ENCODE measurements at places on chromosomes 12 and 14.

DNA sequence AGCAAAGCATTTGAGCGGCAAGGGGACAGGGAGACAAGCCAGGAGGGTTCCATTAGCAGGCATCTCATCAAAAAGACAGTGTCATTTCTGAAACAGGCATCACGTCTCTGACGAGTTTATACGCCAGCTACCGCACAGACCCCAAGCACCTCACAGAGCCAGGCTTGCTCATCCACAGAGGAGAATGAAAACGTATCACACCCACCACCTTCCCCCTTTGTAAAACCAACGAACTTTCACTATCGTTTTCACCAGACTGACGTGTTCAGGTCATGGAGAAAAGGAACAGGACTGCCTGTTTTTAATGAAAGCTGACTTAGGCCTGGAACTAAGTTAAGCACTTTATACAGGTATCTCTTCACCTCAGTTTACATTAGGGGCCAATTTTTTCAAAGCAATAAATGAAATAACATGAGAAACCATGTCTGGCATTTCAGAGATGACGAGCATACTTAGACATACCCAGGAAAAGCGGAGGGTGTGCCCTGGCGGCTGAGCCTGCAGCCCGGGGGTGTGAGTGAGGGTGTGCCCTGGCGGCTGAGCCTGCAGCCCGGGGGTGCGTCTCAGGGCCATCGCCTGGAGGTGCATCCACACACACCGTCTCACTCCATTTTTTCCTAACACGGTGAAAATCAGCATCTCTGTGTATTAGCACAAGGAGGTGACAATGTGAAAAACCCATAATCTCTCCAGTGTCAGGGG lies 41.9 kb downstream of the STX2 start:
- DNase-seq = peak; percentile 17

GRCh38 chr12:112401903-112402498 lies 7.4 kb downstream of the RPL6 start:
- no peak for DNase-seq

- no peak for DNase-seq
Observed at GRCh38 chr12:132734206-132734605, 23.6 kb downstream of the PGAM5 start.

DNA sequence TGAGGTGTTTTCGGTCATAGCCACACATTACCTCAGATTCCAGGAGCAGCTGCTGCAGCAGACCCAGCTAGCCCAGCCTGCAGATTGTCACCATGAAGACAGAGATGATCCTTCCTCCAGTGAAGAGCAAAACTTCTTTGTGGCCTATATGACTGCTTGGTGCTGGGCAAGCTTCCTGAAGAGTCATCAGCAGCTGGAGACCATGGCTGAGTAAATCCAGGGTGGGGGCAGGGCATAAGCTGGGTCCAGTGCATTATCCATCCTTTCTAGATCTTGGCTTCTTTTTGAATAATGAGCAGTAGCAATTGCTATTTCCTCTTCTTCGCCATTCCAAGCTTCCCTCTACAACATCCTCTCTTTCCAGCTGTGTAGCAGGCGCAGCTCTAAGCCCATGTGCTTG lies 373.1 kb upstream of the DDHD1 start:
- DNase-seq = no peak

GRCh38 chr12:45234139-45234865 lies 18.4 kb downstream of the ANO6 start:
- no peak for DNase-seq

GRCh38 chr14:98593361-98593761 lies 678.6 kb downstream of the BCL11B start:
- DNase-seq = no peak

- DNase-seq = no peak
Observed at GRCh38 chr12:31591380-31591901, 505 bp upstream of the DENND5B start.

DNA sequence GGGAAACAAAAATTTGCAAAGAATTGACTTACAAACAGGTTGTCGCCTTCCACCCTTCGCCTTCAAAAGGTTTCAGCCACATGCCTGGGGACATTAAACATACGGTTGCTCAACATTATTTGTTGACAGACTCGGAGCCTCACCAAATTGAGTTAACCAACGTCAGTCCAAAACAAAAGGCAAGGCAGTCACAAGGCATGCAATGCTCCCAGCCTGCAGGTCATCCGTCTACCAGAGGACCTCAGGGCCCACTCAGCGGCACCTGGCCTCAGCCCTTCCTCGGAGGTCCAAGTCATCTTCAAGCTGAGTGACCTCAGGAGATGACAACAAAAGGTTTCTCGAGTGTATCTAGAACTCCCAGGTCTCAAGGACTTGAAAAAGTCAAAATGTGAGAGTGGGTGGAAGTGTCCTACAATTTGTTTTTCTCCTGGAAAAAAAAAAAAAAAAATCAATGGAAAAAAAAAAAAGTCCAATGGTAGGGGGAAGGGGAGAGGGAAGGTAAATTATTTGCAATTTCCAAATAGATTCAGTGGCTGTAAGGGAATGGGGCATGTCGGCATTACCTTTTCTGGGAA lies 64.3 kb downstream of the KDM2B start:
- DNase-seq = no peak

DNA sequence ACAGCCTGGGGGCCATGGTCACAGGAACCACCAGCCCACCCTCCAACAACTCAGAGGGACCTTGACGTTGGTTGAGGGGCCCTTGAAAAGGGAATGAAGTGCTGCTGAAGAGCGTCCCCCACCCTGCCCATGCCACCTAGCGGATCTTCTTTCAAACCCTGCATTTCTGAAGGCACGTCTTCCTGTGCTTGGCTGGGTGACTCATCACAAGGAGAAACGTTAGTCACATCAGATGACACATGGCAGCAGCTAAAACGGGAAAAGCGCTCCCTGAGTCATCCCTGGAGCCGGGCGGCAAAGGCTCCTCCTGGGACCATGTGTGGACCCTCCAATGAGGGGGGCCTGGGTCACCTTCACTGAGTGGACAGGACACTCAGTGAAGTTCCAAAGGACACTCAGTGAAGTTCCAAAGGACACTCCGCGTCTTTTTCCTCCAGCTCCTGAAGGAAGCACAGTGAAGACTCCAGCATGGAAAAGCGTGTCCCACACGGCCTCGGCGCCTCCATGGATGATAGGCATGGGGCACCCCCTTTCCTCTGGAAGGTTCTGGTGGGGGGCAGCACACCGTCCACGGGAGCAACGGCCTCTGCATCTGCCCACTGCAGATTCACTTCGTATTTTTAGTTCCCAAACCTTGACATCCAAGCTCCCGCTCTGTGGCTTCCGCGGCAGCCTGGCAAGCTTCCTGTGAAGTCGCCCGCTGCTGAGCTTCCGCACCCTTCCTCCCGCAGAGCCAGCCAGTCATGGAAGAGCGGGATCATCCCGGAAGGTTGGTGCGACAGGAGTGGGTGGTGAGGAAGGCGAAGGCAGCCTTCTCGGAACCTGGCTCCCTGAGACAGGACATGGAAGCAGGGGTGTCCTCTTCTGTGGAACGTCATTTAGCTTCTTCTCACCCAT lies 383.4 kb downstream of the VRK1 start:
- no peak for DNase-seq

GRCh38 chr12:99151744-99152143 lies 495.8 kb upstream of the GARIN6 start:
- DNase-seq = no peak

- DNase-seq = no peak
Observed at GRCh38 chr12:10175846-10176636, 2.8 kb upstream of the TMEM52B start.

DNA sequence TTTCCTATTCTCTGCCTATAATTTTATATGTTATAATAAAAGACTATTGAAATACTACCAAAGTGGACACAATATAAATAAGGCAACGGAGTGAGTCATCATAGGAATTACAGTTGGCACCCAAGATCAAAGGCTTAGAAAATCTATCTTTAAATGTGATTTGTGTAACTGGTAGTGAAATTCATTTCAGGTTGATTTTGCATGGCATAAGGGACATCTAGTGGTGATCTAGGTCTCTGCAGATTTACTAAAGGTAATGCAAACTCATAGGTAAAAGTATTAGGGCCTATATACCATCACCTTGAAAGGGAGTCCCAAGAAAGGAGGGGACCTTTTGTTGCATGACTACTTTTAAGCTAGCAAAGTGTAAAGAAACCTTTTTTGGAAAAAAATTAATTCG lies 527.2 kb downstream of the NRXN3 start:
- no peak for DNase-seq

DNA sequence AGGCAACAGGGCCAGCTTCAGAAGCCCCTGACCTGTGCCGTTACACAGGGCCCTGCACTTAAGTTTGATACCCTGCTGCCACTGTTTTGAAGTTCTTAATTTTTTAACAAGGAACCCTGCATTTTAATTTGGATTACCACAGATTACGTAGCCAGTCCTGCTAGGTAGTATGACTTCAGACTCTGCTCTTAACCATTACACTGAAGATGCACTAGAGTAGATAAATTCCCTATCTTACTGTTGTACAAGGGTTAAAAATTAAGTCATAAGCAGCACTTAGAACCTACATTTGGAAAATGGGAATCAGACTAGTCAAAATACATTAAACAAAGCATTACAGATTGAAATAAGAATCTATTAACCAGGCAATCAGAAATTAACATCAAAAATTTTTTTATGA lies 2.3 kb downstream of the GNPNAT1 start:
- no peak for DNase-seq

DNA sequence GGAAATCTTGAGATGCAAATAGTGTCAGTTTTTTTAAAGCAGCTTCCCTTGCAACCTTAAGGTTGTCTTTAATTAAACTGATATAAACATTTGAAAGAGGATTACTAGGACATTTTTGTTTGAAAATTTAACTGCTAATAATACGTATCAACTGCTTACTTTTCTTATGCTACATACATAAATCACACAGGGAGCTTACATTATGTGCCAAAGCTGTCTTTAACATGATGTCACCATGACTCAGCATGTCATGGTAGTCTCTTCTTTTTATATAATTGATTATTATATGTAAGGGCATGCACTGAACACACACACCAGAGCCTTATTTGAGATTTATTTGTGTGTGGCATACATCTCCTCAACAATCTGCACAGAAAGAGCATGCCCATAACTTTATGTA lies 63.0 kb upstream of the PTHLH start:
- DNase-seq = no peak

GRCh38 chr14:69315301-69315700 lies 55.3 kb downstream of the GALNT16 start:
- DNase-seq = no peak

GRCh38 chr12:61939977-61940376 lies 320.2 kb upstream of the USP15 start:
- no peak for DNase-seq

DNA sequence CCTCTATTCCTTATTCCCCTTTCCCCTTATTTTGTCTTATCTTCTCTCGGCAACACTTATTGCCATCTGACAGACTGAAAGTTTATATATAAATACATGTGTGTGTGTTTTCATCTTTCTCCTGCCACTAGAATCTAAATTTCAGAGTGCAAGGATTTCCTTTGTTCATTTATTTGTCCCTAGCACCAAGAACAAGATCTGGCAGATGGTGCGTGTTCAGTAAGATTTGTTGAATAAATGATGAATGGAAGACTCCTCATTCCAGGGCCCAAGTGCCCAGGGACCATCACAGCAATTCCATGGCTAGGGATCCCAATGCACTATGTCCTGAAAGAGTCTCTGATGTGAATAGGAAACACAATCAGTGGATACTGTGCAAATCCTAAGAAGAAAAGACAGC lies 97.9 kb upstream of the EEA1 start:
- no peak for DNase-seq

GRCh38 chr12:39595928-39596327 lies 23.7 kb downstream of the ABCD2 start:
- no peak for DNase-seq

- DNase-seq = no peak
Observed at GRCh38 chr14:99966912-99967311, 98.3 kb upstream of the EVL start.

GRCh38 chr12:39431797-39432196 lies 11.1 kb downstream of the KIF21A start:
- no peak for DNase-seq

DNA sequence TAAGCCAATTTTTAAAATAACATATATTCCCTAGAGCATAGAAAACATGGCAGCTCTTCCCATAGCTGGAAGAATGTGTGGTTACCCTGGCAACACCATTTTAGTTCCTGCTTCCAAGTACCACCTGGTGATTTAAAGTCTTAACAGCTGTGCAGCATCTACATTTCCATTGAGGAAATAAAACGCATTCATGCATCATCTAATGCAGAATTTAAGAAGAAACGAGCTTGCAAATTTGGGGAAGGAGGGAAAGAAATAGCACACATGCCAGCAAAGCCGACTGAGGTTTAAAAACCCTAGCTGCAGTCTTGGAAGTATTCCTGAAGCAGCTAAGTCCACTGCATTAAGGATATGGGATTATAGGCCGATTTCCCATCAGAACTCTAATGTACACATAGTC lies 22.8 kb upstream of the SLC38A2 start:
- no peak for DNase-seq

- DNase-seq = no peak
Observed at GRCh38 chr12:110170535-110171185, 46.5 kb downstream of the IFT81 start.

DNA sequence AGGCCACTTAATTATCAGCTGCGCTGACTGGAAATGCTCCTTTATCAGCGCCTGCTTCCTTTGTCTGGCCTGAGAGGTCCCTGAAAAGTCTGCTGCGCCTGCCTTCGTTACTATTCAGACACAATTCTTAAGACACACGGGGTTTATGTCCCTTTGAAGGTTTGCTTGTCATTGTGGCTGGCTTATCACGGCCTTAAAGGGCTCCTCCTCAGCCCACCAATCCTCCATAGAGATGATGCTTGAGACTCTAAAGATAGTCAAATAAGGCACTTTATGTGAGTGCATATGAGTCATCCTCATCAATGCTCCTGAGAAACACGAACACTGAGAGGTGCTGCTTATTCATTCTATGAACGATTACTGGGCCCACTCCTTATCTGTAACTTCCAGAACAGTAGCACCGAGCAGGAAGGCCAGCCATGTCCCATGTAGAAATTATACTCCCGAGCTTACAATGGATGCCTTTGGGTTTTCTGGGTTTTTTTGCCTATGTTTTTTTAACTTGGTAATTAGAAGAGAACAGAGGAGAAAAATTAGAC lies 1268.2 kb upstream of the TMEM132C start:
- DNase-seq = no peak

DNA sequence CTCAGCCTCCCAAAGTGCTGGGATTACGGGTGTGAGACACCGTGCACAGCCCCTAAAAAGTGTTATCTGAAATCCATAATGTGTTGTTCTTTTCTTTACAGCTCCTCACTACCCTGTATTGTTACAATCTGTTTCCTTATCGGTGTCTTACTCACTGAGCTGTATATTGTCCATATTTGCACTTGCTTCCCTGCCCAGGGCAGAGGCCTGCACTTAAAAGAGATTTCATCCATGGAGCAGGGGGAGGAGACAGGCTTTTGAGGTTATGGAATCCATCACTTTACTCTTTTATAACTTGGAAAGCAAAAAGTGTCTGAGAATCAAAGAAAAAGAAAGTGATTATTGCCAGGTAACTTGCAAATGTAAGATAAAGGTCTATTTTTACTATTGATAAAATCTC lies 251.0 kb downstream of the DIO2 start:
- no peak for DNase-seq

Data from GM18507 (cell line).